Right hindlimb (tissue), 1 donor: ENCODE measurements at places on chromosomes 2 and 18.

DNA sequence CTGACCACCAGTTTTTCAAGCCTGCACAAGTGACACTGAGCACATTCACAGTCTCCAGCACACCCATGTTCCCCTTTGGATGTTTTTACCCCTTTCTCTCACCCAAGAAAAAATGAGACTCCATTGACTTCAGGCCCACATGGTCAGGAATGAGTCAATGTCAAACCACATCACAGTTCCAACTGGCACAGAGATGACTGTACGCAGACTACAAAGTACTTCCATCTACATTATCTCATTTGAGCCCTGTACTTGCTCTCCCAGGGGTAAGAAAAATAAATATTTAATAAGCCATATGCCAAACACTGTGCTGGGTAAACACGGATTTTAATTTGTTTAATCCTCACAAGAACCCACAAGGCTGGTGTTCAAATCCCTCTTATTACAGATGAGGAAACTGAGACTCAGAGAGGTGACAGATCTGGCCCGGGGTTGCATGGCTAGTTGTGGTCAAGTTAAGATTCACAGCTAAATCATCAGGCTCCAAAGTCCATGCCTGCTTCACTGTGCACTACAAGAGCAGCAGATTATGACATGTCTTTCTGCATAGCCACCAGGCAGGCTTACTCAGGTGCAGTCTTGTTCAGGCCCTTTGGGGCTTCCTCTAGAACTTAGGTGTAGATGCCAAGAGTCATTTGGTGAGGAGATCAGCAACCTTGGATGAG lies 106.1 kb downstream of the TXNL1 start:
- no peak for DNase-seq

DNA sequence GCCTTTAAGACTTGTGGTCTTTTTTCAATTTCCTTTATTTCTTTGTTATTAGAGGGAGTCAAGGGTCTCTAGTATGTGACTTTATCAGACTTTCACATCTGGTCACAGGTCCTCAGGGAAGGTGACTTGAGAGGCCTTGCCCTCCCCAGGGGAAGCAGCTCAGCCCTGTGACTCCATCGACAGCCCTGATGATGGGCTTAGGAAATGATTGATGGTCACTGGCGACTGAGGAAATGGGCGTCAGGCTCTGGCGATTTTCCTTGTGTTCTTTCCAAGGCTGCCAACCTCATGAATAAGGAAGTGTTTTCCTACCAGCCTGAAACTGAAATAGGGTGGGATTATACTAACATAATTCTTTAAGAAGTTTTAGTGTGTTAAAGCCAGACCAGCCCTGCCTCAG lies 21.1 kb downstream of the SERPINE2 start:
- no peak for DNase-seq

- DNase-seq = no peak
Observed at GRCh38 chr2:218856167-218856895, 3.3 kb upstream of the WNT6 start.

DNA sequence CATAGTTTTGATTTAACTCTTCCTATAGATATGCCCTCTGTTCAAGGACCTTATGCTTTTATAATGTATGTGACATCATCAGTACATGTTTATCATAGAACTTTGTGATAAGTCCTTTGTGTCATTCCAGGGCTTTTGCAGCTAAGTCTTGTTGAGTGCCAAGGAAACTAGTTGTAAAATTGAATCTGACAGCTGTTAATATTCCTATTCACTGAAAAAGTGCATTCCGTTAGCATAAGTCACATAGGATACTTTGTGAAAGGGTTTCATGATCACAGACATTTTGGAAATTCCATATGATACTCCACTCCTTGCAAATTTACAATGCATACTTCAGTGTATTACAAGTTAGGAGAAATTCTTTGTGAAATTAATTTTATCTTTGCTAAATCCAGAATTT lies 503.4 kb downstream of the CCDC85A start:
- DNase-seq = no peak

DNA sequence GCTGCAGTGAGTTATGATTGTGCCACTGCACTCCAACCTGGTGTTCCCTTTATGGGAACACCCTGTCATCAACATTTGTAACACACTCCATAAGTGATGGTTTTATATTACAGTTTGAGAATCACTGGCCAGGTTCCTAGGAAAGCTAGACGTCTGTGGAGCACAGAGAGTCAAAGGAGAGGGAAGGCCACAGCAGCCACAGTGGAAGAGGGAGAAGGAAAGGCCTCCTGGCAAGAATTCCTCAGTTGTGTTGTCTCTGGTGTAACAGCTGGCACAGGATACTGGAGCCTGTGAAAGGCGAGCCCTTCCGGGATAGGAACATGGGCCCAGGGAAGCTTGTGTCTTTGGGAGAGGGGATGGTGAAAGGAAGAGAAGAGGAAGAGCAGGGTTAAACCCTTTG lies 360.5 kb upstream of the PIK3C3 start:
- DNase-seq = peak; percentile 13

GRCh38 chr2:40213071-40213470 lies 238.8 kb downstream of the SLC8A1 start:
- DNase-seq = no peak

DNA sequence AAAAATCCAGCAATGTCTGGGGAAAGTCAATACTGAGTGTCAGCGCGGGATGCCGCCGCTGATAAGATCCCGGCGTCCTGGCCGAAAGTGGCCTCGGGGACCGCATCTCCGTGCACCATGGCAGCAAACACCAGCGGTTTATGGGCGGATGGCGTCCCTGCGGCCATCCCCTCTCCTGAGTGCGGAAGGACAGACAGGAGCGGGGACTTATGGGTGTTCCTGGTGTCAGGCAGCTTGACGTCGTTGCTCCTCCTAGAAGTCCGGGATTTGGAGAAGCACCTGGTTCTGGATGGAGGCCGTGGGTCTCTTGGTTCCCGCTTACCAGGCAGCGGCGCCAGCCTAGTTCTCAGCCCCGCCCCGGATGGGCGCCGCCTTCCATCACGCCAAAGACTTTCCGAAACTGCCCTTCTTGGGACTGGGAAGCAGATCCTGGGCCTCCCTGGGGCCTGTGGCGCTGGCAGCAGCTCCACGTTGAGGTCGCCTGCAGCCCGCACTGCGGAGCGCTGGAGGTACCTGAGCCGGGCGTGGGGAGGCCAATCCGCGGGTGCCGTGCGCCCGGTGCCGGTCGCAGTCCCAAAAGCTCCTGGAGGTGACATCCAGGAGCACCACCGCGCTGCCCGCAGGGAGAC lies 119.1 kb downstream of the CCDC74A start:
- no peak for DNase-seq

DNA sequence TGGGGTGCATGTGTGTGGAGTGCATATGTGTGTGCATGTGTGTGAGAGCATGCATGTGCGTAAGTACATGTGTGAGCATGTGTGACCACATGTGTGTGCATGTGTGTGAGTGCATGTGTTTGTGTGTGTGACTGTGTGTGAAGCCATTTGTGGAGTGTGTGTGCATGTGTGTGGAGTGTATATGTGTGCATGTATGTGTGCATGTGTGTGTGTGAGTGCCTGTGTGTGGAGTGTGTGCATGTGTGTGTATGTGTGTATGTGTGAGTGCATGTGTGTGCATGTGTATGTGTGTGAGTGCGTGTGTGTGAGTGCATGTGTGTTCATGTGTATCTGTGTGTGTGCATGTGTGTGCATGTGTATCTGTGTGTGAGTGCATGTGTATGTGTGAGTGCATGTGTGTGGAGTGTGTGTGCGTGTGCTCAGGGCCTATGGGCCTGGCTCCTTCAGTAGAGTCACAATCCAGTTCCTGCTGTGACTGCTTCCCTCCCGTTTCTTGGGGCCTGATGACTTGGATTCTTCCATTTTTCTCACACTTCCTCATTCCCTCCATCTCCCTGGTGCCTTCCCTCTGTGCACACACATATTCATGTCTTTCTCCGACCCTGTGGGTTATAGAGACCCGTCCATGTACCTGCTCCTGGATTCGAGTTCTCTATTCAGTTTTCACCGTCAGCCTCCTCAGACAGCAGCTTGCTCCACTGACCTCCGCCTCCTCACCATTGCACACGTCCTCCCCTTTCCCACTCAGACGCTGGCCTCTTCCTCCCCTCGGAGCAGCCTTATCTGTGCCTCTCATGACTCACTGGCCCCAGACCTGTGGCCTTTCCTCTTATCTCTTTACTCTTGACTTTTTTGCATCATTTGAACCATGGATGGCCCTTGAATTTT lies 25.2 kb downstream of the TOGARAM2 start:
- no peak for DNase-seq

DNA sequence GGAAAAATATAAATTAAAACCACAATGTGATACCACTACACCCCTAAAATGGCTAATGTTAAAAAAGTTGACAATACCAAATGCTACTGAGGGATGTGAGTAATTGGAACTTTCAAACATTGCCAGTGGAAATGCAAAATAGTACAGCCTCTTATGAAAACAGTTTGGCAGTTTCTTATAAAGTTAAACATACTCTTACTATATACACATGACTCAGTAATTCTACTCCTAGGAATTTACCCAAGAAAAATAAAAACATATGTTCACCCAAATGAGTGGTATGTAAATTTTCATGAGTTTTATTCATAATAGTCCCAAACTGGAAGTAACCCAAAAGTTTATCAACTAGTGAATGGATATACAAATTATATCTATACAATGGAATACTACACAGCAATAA lies 228.0 kb downstream of the CYP26B1 start:
- DNase-seq = no peak

GRCh38 chr2:112217854-112218253 lies 37.0 kb downstream of the ZC3H8 start:
- no peak for DNase-seq

GRCh38 chr18:40882468-40882867 lies 1072.6 kb upstream of the PIK3C3 start:
- no peak for DNase-seq

GRCh38 chr2:105808423-105809096 lies 63.8 kb downstream of the NCK2 start:
- DNase-seq = no peak
